ENCODE measurements at places on chromosomes 11 and 22.
A peak's percentile ranks its signal among the peaks of the same experiment; 100 is the strongest.

- no peak for DNase-seq
These were observed 39.7 kb upstream of the PANX1 start for GRCh38 chr11:94088906-94089305.

- DNase-seq: no peak
These were observed 537.4 kb upstream of the B3GAT1 start for GRCh38 chr11:134949121-134950090.

DNA sequence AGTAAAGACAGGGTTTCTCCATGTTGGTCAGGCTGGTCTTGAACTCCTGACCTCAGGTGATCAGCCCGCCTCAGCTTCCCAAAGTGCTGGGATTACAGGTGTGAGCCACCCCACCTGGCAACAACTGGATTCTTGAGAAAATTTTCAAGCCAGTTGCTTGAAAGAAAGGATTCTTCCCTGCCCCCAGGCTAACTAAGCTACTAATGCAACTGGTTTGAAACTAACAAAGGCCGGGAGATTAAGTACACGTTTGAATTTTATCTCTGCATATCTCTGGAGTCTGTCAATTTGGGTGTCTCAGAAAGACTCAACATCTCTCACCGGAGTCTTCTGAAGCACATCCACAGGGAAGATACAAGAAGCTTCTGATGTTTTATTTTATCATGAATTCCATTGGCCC, 10.7 kb upstream of the ETS1 start:
- DNase-seq: no peak

GRCh38 chr11:107741044-107741823, 29.4 kb upstream of the SLN start:
- DNase-seq: peak; percentile 25

DNA sequence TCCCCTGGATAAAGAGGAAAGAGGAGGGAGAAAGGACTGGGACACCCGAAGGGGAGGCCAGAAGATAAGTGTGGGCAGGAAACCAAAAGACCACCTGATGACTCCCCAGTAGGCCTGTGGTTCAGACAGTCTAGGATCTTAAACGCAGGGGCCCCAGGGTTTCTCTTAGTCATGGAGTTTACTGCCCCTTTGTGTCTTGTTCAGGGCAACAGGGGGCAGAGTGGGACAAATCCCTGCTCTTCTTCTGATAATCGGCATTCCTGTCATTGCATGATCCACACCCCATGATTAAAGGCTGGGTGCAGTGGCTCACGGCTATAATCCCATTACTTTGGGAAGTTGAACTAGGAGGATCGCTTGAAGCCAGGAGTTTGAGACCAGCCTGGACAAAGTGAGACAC, 4.7 kb upstream of the TMPRSS13 start:
- DNase-seq: no peak

DNA sequence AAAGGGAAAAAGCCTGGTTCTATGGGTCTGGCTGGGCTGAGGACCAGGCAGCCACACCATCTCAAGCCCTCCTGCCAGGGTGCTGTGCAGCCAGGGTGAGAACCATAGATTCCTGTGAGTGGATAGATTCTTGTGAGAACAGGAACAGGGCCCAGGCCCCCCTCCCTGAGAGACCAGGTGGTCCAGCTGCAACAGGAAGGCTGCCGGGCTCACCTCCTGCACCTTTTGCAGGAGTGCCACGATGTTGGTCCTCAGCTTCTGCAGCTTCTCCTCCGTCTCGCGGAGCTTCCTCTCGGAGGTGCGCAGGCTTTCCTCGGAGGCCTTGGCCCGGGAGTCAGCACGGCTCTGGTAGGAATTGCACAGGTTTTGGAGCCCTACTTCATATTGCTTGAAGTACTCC, 40.8 kb downstream of the MORC2 start:
- no peak for DNase-seq

All from hepatocyte (in vitro differentiated cells).